ENCODE measurements at places on chromosomes 1 and 21. TPM values are rescaled to one million over a fixed set of nuclear protein-coding genes. Genes with fewer than 3 reads are reported as not detected.

TEDDM1 gene
- 0.02 TPM for polyA plus RNA-seq

NECTIN4 gene
- 4.7 TPM for polyA plus RNA-seq

PPIAL4G gene
- polyA plus RNA-seq, result 0.11 TPM

RUNX3 gene
- polyA plus RNA-seq, result 13.6 TPM

MIXL1 gene
- 0.30 TPM for polyA plus RNA-seq

GJA9 gene
- polyA plus RNA-seq, result 0.11 TPM

GRCh38 chr1:72636631-72637030 is 354.3 kb upstream of the NEGR1 start:
- no peak for DNase-seq

DNA sequence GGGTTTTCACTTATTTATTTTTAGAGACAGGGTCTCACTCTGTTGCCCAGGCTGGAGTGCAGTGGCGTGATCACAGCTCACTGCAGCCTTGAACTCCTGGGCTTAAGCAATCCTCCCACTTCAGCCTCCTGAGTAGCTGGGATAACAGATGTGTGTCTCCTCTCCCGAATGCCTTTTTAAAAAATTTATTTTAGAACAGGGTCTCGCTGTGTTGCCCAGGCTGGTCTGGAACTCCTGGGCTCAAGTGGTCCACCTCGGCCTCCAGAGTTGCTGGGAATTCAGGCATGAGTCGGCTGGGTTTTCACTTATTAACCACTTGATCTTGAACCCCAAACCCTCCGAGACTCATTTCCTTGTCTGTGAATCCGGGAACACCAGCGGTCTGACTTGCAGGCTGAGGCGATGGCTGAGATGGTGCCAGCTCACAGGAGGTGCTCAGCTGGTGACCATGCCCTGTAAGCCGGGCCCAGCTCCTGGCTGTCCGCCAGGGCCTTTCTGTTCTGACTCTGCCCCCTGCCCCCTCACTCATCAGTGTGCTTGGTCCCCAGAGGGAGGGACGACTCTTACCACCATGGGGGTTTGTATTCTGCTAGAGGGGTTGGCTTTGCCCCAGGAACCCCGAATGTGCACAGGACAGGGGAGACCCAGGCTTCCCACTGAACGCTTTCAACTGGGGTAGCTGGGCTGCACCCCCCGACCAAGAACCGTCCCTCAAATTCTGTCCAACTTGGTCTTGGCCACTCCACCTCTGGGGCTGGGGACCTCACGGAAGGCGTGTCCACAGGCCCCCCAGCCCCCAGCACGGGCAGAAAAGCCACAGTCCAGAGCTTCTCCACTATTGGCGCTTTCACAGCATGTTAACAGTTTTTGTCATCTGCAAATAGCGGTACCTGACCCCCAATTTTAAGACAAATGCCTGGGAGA is 22.5 kb downstream of the MMEL1 start:
- DNase-seq, result no peak

DNA sequence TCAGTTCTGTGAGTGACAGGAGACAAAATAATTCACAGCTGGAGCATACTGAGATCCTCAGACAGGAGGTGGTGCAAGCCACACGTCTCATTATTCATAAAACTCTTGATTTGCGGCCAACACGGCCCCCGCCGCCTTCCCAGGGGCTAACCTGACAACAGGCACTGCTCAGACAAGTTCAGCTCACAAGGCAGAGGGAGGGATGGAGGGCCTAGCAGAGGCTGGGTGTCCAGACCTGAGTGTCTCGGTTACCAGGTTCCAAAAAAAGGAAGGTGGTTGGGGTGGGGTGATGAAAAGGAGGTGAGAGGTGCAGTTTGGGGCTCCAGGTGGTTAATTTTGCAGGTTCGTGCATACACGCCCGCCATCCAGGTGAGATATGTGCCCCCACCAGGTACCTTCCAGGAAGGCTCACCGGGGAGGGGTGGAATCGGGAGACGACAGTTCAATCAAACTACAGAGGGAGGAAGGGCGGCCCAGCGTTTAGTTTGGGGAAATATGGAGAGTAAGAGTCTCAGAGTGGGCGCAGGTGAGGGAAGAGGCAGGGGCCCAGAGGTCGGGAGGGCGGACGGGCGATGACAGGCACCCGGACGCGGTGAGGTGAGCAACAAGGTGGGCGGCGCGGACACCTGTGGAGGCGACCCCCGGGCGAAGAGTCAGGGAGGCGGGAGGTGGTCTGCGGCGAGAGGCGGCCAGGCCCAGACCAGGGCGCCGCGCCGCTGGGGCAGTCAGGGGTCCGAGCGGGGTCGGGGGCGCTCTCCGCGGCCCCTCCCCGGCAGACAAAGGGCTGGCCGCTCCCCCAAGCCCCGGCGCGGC is 629 bp downstream of the CTNNBIP1 start:
- no peak for DNase-seq

GRCh38 chr1:32144033-32144432 is 35.4 kb upstream of the TXLNA start:
- no peak for DNase-seq

DNA sequence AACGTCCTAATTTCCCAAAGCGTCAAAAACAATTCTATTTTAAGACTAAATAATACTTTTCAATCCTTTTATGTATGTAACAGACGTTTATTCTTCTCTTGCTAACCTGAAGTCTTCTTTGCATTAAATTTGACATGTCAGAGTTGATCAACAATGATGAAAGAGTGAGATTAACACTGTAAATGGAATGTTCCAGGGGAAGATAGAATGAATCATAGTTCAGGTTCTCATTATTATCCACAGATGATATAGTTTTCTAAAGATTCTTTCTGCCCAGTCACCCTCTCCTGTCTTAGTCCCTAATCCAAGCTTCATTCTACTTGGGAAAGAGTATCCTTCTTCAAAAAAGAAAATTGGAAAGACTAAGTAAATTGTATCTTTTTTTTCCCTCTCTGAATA is 38.9 kb downstream of the SDCCAG8 start:
- no peak for DNase-seq

- no peak for DNase-seq
Measured at GRCh38 chr21:38289705-38290485, 33.1 kb downstream of the KCNJ15 start.

GRCh38 chr1:246921481-246921880 is 10.3 kb downstream of the AHCTF1 start:
- no peak for DNase-seq

DNA sequence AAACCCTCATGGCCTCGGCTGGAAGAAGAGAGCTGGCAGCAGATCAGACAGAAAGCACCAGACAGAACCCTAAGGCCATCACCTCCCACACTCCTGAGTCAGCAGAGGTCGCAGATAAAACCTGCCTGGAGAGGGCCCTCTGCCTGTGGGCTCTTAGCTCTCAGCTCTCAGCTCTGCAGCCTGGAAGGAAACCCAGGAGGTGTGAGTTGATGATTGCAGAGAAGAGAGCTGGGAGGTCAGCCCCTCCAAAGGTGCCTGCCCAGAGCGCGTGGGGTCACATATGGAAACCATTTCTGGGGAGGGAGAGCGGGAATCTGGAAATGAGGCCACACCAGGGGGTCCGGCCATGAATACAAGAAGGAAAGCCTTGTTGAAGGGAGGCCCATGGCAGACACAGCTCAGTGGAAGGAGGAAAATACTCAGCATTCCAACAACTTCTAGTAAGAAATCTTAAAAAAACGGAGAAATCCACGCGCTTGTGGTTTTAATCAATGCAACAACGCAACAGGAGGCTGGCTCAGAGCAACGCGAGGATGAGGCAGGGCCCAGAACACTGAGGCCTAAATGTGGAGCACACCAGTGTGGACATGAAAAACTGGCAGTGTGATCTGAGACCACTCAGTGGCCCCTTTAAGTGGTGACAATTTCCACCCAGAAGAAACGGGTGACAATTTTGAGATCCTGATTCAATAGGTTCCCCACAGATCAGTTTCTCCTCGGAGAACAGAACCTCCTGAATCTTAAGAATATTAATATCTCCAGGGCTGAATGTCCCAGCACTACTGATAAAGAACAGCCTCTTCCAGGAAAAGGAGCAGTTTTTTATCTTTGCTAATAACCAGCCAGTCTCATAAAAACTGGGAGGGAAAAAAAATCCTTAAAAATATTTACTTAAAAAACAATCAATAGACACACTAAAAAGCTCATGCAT is 45.7 kb downstream of the PSMG1 start:
- DNase-seq, result no peak

DNA sequence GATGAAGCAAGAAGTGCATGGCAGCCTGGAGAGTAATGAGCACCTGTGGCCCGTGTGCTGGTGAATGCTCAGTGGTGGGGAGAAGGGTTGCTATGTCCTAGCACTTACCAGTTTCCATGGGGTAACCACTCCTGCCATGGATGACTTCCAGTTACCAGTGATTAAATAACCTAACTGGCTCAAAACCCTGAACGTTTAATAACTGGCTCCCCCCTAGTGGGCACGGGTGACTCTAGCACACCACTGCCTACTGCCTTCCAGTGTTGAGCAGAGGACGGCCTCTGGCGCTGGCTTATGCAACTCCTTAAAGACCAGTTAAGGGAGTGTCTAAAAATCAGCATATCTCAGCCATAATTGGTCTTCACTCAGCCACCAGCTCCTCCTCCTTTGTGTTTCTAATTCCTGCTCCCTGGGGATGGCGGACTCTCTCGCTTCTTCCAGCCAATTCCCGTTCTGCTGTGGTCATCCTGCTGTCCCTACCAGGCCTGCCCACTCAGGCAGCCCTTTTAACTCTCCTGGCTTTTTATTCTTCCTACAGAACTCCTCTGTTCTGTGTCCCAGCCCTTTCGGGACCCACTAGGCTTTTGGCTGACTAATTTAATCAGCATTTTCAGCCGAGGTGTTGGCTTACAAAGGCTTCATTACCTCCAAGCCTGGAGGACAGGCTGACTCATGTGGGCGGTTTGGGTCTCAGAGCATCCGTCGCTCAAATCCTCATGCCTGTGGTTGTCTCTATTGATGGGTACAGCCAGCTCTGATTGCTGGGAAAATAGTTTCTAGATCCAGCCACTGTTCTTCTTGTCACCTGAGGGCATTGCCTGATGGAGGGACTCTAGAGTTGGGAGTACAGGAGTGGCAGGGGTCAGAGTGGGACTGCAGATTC is 332.4 kb downstream of the CAMTA1 start:
- no peak for DNase-seq

DNA sequence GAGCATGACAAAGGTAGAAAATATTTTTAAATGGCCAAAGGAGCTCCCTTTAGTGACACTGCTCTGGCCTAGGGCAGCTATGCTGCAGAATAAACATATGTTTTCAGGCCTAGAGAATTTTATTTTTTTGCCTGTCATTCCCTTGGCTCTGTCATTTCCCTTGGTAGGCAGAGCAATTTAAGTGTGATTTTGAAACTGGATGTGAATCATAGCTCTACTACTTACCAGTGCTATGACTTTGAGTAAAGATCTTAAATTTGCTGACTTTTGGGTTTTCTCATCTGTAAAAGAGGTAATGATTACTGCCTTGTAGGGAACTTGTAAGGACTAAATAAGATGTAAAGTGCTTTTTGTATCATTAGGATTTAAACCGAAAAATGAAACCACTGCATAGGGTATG is 189.0 kb upstream of the ZRANB2 start:
- peak; percentile 0 for DNase-seq

DNA sequence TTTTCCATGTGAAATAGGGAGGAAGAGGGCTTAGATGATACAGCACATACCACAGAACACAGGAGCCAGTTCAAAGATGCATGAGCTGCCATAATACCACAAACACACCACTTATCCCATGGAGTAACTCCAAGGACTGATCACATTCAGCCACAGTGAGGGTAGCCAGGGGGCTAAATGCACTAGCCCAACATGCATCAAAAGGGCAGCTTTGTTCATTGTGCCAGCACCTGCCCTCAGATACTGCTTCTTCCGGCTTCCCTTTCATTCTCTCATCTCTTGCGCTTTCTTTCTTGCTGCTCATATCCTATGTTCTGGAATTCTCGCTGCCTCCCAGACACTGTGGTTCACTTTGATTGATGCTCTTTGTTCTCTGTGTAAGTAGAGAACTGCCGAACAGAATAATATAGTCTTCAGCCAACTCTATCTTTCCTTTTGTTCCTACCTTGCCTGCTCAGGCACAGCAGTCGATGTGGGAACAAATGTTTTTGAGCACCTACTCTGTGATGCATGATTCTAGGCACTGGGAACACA is 50.0 kb upstream of the SYT6 start:
- DNase-seq, result no peak

DNA sequence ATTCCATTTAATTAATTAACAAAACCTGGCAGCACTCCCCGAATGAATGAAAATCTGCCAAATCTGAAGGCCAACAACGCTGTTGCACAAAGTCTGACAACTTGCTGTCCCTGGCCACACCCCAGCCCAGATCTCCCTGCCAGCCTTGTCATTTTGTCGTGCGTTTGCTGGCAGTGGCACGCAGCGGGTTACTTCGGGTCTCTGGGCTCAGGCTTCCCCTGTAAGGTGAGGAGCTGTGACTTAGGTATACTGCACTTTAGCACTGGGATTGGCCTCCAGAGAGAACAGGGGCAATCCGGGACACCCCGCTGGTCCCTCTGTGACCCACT is 34.3 kb upstream of the SIM2 start:
- DNase-seq, result no peak

Data from thymus (tissue), 14 donors.